Body of pancreas (tissue), 4 donors: ENCODE measurements at places on chromosomes 6 and 20. TPM values are rescaled to one million over a fixed set of nuclear protein-coding genes. Genes with fewer than 3 reads are reported as not detected.
A peak's percentile ranks its signal among the peaks of the same experiment; 100 is the strongest.

DNA sequence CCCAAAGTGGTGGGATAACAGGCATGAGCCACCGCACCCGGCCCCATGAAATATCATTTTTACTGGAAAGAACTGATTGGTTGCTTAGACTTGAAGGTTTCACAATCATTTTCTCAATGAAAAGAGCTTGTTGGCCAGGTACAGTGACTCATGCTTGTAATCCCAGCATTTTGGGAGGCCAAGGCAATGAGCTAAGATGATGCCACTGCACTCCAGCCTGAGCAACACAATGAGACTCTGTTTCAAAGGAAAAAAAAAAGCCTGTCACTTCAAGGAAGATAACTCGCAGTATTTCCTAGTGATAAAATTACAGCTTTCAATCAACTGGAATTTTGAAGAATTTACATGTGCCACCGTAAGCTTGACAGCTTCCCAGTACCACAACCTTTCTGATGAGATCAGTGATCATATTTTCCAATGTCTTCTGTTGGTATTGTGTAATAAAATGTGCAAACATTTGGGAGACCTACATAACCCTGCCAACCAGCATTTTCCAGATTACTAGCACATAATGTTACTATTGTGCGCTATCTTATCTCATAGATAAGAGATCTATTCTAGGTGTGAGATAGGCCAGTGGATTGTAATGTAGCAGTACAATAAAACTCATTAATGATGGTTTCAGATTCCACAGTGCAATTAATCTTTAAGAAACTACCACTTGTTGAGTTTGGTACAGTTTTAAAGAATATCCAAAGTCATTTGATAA lies 7.2 kb downstream of the PNLDC1 start:
- DNase-seq: peak; percentile 47

- no peak for DNase-seq
Measured at GRCh38 chr6:121944354-121944753, 455.1 kb upstream of the HSF2 start.

GRCh38 chr20:10412591-10413408 lies 21.2 kb downstream of the MKKS start:
- DNase-seq: no peak

DNA sequence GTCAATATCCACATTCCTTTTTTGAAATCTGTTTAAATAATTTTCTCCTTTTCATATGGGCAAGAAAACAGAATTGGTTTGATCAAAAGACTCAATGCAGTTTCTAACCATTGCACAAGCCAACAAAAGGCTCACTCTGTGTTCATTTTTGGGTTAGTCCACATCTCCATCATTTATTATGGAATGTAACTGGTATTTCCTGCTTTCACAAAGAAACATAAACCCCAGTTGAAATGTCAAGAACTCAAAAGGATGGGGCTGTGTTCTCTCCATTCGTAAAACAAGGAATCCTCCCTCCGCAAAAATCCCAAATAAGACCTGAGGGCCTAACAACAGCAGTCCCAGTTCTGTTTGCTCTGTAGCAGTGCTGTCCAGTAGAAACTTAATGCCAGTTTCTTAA lies 420.9 kb downstream of the GJA1 start:
- no peak for DNase-seq

DNA sequence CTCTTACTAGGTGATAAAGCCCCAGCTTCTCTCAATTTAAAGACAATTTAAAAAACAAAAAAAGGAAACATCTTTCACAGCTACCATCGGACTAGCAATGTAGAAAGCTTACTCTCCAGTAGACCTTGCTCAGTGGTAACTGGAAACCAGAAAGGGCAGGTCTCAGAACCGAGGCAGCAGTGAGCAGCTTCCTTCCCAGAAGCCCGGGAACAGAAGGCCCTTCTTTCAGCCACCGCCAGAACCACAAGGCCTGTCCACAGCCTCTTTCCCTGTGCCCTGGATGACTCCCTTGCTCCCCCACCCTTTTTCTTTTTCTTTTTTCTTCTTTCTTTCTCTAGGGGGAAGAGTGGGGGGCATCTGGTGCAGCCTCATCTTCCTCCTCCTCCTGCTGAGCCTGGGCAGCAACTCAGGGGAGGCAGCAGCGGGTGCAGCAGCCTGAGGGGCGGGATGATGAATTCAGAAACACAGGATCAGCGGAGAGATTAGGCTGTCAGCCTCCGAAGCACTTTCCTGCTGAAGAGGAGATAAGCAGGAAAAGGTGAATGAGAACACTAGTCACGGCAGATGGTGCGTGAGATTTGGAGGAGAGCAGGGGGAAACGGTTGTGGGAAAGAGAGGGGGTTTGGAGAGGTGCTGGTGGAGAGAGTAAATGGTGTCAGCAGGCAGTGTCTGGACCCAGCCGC lies 158.5 kb downstream of the ID4 start:
- no peak for DNase-seq

DNA sequence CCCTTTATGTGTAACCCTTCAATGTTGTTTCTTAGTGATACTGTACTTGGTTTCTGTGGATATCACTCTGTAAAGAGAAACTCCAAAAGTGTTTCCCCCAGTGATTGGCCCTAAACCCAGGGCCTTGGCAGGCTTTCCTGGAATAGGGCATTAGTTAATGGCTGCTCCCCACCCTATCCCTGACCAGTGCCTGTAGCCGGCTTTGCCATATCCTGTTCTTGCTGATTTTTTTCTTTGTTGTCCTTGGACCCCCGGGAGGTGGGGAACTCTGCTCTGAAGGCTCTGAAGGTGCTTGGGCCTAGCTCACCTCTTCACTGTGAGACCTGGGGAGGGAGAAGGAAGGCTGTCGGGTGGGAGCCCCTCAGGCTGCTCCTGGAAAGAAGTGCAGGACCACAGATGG lies 120.1 kb downstream of the TCP11 start:
- no peak for DNase-seq

DNA sequence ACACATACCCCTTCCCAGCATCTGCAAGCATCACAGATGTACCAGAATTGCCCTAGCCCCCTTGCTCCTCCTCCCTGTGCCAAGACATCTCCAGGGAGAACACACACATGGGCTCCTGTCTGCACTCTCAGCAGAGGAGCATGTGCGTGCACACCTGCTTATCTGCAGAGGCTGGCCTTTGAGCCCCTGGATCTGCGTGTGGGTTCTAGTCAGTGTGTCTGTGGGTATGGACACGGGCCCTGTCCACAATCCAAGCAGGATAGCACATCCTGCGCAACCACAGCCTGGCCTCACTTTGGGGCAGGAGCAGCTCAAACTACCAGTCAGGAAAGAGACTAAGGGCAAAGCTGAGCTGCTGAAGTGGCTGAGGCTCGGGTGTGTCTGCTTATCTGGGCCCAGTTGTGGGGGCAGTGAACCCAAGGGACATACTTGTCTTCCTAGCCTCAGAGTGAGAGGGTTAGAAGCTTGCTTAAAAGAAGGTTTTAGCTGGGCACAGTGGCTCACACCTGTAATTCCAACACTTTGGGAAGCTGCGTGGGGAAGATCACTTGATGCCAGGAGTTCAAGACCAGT lies 41.0 kb downstream of the HM13 start:
- DNase-seq: no peak

GRCh38 chr20:34773726-34774125 lies 51.7 kb downstream of the NCOA6 start:
- DNase-seq: no peak

DNA sequence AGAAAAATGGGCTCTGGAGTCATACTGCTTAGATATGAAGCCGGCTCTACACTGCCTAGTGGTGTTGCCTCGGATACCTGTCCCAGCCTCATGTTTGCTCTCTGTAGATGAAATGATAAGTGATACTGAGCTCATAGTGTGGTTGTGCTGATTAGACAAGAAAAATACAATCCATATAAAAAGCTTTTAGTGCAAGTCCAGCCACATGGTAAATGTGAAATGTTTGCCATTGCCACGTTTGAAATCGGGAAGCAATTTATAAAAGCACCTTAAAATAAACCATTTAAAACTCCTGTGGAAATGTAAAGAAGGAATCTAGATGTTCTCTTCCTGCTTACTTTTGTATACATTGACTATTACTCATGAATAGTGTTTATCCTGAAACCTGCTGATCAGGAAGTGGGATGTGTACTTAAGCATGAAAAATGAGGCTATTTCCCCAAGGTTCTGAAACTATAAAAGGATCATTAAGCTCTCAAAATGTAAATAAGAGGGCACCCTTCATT lies 13.1 kb upstream of the PBOV1 start:
- peak; percentile 74 for DNase-seq

ARMC2 gene
- total RNA-seq: 0.66 TPM

FAM229B gene
- 4.4 TPM for total RNA-seq

RNF182 gene
- total RNA-seq: 1.6 TPM

HLA-DRB1 gene
- 30.3 TPM for total RNA-seq
